Fibroblast of skin of right biceps (primary cell): ENCODE measurements at places on chromosomes 6 and 20.

- no peak for DNase-seq
These were observed 101.4 kb downstream of the TNFAIP3 start for GRCh38 chr6:137968455-137968804.

GRCh38 chr6:119142041-119142440 is 63.6 kb upstream of the FAM184A start:
- DNase-seq = peak; percentile 15

- no peak for DNase-seq
These were observed 144.0 kb downstream of the GJA1 start for GRCh38 chr6:121579478-121579877.

GRCh38 chr6:157683707-157684106 is 139.3 kb upstream of the SNX9 start:
- DNase-seq = no peak

DNA sequence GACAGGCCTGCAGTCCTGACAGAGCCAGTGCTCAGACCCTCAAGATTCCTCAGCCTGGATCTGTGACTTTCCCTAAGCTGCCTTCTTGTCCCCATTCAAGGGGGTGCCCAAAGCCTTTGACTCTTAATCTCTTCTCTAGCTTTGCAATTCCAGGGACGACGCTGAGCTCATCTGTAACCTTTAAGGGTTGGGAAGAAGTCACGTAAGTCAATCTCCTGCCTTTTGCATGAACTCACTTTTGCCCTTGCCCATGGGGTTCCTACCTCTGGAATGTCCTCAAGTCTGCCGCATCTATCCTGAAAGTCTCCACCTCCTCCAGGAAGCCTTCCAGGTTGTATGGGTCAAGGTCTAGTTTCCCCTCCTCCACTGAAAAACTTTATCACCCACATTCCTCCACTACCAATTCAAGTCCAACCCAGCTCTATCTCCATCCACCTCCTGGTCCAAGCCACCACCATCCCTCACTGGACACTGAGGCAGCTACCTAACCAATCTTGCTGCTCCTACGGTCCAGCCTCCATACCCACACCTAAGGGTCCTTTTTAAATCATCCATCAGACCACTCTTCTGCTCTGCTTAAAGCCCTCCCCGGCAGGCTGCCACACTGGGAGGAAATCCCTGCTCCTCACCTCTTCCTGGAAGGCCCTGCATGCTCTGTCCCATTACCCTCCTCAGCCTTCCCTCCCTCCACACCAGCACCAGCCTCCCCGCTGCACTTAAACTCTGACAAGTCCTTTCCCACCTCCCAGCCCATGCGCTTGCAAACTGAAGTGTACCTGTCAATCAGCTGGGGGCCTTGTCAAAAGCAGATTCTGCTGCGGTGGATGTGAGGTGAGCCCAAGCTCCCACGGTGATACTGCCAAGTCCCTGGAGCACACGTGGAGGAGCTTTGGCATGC is 29.7 kb downstream of the PREX1 start:
- DNase-seq = no peak

GRCh38 chr6:150142097-150142669 is 661 bp upstream of the PPP1R14C start:
- peak; percentile 54 for DNase-seq

DNA sequence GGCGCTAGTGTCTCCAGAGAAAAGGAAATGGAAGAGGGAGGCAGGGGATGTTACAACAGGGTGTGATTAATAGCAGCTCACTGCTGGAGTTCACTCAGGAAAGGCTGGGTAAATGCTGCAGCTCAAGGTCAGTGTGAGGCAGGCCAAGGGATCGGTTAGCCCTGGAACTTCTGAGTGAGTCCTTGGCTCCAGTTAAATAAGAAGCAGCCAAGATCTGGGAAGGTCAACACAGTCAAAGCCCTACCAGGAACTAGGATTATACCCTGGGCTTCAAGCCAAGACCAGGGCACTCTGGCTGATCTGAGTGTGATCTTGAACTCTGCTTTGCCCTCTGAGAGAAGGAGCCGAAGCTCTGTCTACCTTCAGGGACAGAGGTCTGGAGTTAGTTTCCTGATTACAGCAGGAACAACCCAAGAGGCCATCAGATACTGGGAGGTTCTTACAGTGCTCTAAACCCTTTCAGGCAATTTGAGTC is 44.3 kb downstream of the TPD52L1 start:
- DNase-seq = peak; percentile 62

DNA sequence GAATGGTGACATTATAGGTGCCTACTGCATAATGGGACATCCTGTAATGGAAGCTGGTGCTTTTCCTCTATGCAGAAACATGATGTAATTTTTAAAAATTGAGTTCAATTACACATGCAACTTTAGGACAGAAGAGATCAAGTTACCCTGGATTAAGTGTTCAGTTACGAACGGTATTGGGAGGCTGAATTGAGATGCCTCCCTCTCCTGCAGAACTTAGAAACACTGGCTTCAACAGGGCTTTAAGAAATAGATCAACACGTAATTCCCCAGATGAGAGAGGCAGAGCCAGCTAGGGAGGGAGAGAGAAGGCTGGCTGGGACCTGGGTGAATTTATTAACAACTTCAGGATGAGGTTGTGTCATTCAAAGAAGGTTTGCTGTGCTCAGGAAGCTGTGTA is 232.8 kb downstream of the CDH26 start:
- DNase-seq = no peak

GRCh38 chr20:63433351-63433750 is 39.1 kb downstream of the KCNQ2 start:
- no peak for DNase-seq

DNA sequence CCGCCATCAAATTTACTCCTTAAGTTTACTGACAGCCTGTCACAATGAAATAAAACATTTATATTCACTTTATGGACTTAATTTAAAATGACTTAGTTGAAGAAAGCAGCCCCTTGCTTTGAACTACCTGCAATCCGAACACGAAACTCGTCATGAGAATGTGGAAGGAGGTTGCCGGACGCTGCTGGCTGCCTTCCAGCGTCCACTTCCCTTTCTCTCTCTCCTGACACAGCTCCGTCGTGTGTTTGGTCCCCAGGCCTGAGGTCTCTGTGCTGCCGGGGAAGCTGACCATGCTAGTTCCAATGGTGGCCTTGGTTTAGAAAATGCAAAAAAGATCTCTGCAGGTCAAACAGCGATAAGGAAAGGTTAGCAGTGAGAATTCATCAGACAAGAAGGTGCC is 519.7 kb downstream of the CDH26 start:
- no peak for DNase-seq

GRCh38 chr6:157976345-157977175 is 5.1 kb upstream of the SYNJ2 start:
- DNase-seq = no peak

DNA sequence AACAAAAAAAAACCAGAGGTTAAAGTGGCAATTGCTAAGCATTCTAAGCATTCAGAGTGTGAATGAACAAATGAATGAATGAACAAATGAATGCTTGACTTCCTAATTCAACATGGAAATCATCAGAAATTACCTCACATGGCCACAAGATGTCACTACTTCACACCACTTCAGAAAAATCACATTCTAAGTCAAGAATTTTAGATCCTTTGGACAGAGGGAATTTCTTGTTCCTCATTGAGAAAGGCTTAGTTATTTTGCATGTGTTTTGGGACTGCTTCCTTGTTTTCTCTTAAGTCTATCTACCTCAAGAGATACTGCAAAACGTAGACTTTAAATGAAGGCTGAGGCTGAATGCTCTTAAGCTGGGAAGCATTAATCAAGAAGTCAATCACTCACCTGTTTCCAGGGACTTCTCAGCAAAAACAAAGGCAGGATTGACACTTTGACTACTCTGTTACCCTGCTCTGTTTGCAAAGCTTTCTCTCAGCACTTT is 120.2 kb downstream of the MBOAT1 start:
- DNase-seq = peak; percentile 44

DNA sequence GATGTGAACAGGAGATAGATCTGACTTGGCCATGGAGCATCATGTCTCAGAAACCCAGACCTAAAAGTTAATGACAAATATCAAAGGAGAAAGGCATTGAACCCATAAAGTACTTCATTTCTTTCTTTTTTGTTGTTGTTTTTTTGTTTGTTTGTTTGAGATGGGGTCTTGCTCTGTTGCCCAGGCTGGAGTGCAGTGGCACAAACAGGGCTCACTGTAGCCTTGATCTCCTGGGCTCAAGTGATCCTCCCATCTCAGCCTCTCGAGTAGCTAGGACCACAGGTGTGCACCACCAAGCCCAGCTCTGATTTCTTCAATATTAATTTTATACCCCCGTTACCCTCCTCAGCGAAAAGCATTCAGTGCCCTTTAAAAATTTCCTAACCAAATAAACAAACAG is 45.8 kb downstream of the KIF16B start:
- no peak for DNase-seq

GRCh38 chr6:56752009-56752408 is 109.3 kb upstream of the DST start:
- peak; percentile 78 for DNase-seq

DNA sequence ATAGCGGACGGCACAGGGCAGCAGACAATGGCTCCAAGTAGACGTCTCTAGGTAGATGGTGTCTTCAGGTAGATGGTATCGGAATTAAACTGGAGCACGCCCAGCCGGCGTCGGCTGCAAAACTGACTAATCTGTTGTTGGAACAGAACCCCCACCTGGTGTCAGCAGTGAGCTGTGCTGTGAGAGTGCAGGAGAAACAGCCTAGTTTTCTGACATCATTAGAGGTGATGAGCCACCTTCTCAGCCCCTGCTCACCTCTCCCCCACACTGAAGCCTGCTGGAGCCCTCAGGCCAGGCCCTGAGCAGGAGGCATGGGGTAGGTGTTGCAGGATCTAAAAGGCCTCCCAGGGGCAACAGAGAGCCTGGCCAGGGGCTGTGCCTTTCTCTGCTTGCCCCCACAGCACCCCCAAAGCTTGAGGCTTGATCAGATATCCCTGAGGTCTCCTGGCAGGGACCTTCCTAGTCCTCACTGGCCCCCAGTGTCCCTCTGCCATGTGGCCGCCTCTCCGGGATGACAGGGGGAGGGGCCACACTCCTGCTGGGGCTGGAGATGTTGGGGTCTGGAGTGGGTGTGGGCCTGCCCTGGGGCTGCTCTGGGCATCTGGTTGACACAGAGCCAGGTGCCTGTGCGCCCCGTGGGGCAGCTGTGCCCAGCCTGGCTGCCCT is 6.9 kb upstream of the HELZ2 start:
- DNase-seq = peak; percentile 38

DNA sequence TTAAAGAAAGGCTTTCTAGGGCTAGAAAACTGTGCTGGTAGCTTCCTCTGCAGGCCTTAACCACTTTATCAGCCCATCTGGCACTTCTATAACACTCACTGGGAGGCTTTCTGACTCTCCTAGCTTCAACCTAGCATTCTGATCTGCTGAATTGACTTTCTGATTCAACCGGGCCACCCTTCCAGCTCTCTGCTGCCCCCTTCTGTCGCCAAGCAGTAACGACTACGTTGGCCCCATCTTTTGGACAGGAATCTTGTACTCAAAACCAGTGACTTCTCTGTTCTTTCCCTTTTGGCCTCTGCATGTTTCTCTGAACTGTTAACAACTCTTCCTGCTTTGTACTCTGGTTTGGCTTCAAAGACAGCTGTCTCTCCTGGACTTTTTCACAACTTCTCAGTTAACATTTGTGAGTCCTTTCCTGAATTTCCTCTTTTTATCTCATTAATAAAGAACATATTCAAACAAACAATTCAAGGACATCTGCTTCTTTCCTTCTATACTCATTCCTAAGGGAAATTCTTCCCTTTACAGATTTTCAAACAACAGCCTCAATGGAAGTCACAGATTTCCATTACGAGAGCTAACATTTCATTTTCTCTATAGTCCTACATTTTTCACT is 43.9 kb upstream of the FAM135A start:
- peak; percentile 68 for DNase-seq

GRCh38 chr20:40770564-40771307 is 81.7 kb upstream of the MAFB start:
- DNase-seq = no peak

DNA sequence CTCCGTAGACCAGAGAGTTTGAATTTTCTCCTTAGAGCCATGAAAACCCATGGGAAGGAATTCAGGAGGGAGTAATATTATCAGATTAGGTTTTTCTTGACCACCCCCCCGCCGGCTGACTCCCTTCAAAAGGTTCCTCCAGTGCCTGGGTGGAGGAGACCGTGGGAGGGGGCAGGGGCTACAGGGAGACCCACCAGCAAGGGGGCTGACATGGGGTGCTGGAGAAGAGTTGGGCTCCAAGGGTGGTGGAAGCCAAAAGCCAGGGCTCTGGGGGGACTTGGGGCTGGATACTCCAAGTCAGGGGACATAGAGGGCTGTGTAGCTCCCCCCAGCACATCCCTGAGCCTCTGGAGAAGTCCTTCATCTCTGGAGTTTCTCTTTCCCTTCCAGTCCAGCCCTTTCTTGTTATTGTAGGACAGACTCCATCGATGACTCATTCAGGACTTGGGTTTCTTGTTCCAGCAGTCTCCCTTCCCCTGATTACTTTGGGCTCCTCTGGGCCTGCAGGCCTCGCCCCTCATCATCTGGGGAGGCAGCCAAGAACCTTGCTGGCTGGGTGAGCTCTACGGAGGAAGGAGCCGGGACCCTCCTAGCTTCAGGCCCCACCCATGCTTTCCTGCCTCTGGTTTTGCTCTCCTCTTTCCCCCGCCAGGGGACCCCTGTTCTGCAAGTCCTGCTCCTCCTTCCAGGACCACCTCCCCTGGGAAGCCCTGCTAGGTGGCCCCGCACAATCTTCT is 10.5 kb upstream of the KIAA1755 start:
- peak; percentile 98 for DNase-seq

DNA sequence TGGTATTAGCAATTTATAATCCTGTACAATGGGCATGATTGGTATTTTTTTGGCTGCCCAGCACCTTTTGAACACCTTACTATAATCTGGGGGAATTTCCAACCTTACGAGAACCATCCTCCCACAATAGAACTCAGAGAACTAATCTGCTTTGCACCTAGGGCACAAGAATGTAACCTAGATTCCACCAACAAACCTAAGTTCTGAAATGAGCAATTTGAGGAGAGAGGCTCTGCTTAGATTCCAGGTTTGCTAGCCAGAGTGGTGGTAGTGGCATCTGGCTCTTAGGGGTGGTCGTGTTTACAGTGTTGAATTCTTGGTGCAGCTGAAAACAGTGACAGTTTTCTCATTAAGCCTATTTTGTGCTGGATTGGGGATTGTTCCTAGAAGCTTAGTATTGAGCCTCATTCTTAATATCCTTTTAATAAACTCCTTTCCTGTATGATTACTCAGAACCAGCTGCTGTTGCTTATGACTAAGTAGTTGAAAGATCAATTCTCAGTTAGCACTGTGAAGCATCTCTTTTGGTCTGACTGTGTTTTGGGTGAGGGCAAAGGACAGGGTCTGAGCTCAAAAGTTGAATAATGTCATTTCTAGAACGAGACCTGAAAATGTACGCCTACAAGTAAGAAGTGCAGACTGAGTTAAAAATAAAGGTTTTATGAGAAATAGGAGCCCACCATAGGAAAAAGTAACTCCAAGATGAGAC is 385.6 kb downstream of the CDKAL1 start:
- DNase-seq = no peak

GRCh38 chr20:63309261-63310071 is 16.5 kb downstream of the COL20A1 start:
- no peak for DNase-seq
